ENCODE measurements at places on chromosomes 13 and 19.

DNA sequence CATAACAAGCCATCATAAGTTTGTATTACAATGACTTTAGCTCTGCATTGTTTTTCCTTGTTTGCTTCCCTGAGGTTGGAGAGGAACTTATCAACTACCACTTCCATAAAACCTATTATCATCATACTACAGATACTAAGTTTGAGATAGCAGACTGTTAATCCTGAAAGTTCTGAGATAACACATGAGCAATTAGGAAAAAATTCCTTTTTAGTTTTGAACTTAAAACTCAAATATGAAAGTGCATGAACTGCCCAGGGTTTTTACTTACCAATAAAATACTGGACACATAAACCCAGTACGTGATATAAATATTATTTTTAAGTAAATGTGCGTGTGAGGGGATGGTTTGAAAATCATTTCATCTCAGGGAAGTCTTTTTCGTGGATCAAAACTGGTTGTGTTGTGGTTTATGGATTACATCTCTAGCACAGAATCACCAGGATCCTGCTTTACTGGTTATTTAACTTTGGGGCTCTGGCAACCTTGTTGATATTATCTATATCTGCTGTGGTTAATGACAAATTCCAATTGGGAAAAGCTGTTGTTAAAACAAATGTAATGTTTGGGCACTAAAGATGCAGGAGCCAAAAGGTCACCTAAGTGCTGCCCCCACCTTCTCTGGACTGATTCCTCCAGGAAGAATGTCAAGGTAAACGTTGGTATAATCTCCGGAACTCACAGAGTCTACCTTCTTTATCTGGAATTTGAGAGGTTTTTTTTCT, 12.4 kb downstream of the CDX2 start:
- no peak for DNase-seq

GRCh38 chr13:24151864-24152263, 8.7 kb upstream of the SPATA13 start:
- DNase-seq, result no peak

DNA sequence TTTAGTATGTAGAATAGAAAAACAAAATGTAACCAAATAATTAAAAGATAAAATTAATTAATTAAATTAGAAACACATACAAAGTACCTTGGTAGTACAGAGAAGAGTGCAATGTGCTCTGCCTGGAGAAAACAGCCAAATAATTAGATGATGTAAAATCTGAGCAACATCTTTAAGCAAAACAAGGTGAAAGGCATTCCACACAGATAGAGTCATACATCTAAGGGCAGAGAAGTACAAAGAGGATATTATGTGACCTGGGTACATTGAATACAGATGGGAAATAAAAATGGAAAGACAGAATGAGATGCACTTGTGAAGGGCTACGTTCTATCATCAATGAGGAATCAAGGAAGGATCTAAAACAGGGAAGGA, 25.2 kb upstream of the FNDC3A start:
- no peak for DNase-seq

DNA sequence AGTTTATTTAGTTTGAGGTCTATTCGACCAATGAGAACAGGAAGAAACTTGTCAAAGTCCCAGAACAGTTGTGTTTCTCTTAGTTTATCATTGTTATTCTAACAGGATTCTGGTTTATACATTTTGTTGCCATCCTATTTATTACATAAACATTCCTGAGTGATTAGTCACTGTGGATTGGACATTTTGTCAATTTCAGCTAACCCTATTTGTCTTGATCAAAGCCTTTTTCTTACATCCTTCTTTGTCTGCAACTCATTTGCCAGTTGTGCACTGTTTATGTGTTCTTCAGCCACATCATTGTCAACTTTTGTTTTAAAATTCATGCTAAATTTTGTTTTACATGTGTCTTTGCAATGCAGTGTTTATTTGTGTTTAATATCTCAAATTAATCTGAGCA, 886.0 kb upstream of the SLC10A2 start:
- DNase-seq, result no peak

GRCh38 chr13:109135018-109135417, 505.6 kb downstream of the MYO16 start:
- no peak for DNase-seq

- no peak for DNase-seq
Measured at GRCh38 chr13:26095846-26096610, 44.2 kb upstream of the SHISA2 start.

GRCh38 chr19:3710265-3710812, 2.2 kb downstream of the TJP3 start:
- DNase-seq, result no peak

GRCh38 chr19:1847684-1848398, 442 bp downstream of the REXO1 start:
- no peak for DNase-seq

- DNase-seq, result no peak
Measured at GRCh38 chr13:95708391-95708774, 31.4 kb downstream of the DNAJC3 start.

GRCh38 chr13:32752997-32753606, 166.8 kb downstream of the PDS5B start:
- DNase-seq, result no peak

DNA sequence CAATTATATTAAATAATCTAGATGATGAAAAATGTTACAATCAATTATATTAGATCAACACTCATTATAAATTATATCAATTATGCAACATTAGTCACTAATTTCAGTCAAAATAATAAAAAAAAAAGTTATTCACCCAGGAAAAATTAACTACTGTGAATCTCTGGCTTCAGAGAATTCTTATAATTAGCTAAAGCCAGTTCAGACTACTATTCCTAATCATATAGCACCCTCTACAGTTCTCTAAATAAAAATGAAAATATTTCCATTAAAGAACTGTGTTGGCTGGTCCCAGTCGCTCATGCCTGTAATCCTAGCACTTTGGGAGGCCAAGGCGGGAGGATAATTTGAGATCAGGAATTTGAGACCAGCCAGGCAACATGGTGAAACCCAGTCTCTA, 33.0 kb downstream of the XPO4 start:
- DNase-seq, result no peak
